ENCODE measurements at places on chromosomes 5 and 9.

GRCh38 chr5:103511554-103511885 is 51.1 kb downstream of the NUDT12 start:
- DNase-seq, result no peak

DNA sequence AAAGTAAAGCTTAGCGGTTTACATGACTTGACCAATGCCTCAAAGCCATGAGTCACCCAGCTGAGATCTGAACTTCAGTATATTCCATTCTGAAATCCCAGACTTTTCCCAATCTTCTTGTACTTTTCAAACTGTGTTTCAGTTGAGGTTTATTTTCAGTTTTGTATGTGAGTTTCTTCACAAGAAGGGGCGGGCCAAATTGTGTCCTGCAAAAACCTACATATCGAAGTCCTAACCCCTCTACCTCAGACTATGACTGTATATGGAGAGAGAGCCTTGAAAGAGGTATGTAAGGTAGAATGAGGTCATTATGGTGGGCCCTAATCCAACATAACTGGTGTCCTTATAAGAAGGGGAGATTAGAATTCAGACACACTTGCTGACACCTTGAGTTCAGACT is 666 bp upstream of the TLR4 start:
- no peak for DNase-seq

GRCh38 chr9:32161209-32161608 is 223.2 kb upstream of the ACO1 start:
- no peak for DNase-seq

GRCh38 chr5:137220523-137220927 is 278.6 kb downstream of the SPOCK1 start:
- no peak for DNase-seq

GRCh38 chr5:159732220-159732619 is 184.1 kb upstream of the ADRA1B start:
- no peak for DNase-seq

DNA sequence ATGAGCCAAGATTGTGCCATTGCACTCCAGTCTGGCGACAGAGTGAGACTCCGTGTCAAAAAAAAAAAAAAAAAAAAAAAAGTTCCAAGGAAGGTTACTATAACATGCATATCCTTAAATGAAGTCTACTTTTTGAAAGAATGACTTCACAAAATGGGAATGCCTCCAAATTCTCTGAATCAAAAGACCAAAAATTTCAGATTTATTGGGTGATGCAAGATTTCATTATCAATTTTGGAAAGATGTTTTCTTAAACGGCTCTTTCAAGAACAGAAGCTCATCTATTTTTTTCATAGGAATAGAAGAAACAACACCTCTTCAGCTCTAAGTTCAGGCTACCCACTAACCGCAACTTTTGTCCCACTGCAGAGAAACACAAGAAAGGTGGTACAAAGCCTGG is 69.9 kb downstream of the AUH start:
- DNase-seq, result no peak

DNA sequence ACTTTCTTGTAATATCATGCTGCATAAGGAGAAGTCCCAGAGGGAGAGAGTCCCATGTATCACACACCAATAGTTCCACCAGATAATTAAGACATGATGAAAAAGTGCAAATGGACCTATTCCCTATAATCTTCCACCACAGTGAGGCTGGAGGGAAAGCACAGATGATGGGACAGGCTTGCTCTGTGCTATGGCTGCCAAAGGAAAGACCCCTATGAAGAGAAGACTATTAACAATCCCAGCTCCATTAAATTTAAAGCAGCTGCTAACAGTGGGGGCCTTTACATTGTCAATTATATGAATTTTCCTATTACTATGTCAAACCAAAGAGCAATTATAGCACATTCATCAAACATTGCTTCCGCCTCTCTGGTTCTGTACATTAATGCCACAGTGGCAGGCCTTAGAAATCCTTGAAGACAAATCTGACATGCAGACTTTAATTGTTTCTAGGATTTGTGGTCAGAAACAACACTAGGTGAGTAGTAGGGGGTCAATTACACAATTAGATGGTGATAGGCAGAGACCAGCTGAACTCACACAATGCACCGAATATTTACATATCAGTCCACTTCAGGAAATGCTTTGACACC is 551.3 kb downstream of the TLE1 start:
- DNase-seq, result no peak

GRCh38 chr9:134553996-134554372 is 87.6 kb upstream of the COL5A1 start:
- no peak for DNase-seq

GRCh38 chr9:69593756-69594155 is 78.4 kb downstream of the APBA1 start:
- DNase-seq, result no peak

GRCh38 chr5:57432876-57433275 is 49.7 kb downstream of the ACTBL2 start:
- no peak for DNase-seq

GRCh38 chr9:2179567-2179966 is 164.4 kb downstream of the SMARCA2 start:
- DNase-seq, result no peak

DNA sequence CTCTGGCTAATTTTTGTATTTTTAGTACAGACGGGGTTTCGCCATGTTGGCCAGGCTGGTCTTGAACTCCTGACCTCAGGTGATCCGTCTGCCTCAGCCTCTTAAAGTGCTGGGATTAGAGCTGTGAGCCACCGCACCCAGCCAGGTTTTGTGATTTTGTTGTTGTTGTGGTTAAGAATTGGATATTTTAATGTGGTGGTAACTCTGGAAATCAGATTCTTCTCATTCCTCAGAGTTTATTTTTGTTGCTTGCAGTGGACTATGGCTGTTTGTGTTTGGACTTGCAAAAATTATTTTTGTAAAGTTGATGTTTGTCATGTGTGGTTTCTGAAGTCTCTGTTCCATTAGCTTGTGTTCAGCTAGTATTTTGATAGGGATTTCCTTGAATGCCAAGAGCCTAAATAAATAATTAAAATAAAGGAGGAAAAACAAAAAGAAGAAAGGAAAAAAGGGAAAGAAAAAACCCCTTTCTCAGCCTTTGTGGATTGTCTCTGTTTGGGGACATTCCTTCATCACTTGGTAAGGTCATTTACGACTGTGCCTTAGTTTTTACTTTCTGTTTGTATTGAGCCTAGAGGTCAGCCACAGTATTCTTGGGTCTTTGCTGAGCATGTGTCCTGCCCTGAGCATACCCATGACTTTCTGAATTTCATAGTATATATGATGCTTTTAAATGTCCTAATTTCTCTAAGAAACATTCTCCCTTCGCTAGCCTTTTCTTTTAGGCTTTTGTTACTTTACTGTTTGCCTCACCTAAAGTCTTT is 37.3 kb downstream of the PBX3 start:
- no peak for DNase-seq

- no peak for DNase-seq
Observed at GRCh38 chr5:127563136-127563535, 45.7 kb downstream of the PRRC1 start.

GRCh38 chr5:15215056-15215455 is 284.9 kb upstream of the FBXL7 start:
- DNase-seq, result no peak

DNA sequence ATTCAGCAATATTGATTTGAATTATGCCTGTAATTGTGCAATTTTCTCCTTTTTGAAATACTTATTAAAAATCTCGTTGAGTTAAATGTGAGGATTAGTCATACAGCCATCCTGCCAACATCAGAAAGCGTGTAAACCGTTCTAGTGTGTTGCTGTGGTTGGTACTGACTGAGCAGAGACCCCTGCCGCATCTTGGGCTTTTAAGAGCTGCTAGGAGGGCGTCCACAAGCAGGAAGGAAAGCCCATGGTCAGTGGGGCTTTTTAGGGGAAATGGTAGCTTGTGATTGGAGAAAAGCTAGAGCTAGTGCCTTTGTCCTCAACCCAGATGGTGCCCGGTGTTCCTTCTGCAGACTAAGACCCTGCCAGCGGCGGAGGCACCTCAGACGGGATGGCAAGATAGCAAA is 1.3 kb downstream of the SDHA start:
- DNase-seq, result no peak

DNA sequence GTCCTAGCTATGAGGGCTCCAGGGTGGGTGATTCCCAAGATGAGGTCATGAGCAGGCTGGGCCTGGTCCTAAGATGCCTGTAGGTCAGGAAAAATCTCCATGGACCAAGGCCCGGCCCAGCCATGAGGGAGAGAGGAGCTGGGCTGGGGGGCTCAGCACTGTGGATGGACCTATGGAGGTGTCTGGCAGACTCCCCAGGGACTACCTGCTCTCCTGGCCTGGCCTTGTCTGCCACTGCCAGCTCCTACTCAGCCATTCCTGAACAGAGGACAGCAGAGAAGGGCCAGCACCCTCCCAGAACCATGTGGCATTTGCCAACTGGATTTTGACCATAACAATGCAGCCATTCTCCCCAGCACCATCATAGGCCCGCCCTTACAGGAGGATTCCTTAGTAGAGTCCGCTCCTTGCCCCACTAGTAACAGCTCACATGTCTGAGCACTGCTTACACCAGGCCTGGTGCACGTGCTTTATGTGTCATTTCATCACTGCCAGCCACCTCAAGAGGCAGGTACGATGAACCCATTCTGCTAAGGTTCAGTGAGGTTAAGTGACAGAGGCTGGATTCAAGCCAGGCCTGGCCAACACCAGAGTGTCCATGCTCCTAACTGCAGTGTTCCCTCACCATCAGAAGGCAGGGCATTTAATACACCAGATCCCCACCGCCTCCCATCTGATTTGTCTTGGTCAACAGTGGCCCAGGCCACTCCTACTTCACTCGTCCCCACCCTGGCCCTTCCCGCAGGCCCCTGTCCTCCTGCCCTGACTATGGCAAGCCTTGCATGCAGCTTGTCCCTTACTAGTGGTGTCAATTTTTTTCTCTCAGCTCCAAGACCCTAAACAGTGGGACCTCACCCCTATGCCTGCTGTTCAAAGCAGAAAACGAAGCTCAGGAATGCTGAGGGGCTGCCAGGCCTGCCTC is 669 bp downstream of the IL13 start:
- no peak for DNase-seq

GRCh38 chr9:84699984-84700383 is 30.5 kb downstream of the NTRK2 start:
- DNase-seq, result no peak

All from stimulated activated CD8-positive, alpha-beta memory T cell treated with anti-CD3 and anti-CD28 coated beads, Interleukin-15, amount 100 ng/mL, for 24 hours (primary cell).